ENCODE measurements at places on chromosomes 3 and 15. TPM values are rescaled to one million over a fixed set of nuclear protein-coding genes. Genes with fewer than 3 reads are reported as not detected.

Gene TTLL13
- 1.0 TPM for total RNA-seq

- DNase-seq = no peak
Measured at GRCh38 chr3:111882799-111883198, 23.7 kb downstream of the PHLDB2 start.

Gene RARB
- total RNA-seq = not detected

DNA sequence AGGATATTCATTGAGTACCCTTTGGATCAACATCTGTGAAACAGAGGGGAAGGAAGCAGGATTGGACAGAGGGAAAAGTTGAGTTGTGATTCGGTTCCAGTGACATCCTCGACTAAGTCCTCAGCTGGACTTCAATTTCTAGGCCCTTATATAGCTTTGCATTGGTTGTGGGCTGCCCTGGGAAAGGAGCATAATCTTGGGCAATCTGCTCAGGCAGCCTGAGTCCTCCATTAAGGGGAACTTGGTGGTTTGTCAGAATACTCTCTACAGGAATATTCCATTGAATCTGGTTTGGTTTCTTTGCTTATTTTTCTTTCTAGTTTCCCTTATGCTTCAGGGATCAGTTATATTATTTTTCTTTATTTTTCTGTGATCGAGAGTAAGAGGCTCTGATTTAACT lies 94.1 kb downstream of the TCF12 start:
- DNase-seq = no peak

Gene SAMD7
- not detected for total RNA-seq

- DNase-seq = no peak
Measured at GRCh38 chr3:5768281-5768945, 580.9 kb downstream of the EDEM1 start.

GRCh38 chr15:75042730-75043508 lies 19.5 kb downstream of the PPCDC start:
- DNase-seq = peak; percentile 46

GRCh38 chr3:194294199-194294894 lies 56.8 kb downstream of the CPN2 start:
- no peak for DNase-seq

DNA sequence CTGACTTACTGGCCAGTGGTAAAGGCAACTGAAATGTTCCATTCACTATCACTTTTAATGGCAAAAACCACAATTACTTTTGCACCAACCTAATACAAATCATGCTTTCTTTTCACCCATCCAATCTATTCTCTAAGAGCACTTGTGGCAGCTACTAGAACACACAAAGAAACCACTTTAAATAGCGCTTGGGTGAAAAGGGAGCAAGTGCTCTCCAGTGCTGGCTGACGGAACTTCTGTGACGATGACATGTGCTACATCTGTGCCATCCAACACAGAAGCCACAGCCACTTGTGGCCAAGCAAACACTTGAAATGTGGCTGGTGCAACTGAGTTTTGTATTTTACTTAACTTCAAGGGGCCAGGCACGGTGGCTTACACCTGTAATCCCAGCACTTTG lies 18.9 kb downstream of the SH3BP5 start:
- DNase-seq = no peak

DNA sequence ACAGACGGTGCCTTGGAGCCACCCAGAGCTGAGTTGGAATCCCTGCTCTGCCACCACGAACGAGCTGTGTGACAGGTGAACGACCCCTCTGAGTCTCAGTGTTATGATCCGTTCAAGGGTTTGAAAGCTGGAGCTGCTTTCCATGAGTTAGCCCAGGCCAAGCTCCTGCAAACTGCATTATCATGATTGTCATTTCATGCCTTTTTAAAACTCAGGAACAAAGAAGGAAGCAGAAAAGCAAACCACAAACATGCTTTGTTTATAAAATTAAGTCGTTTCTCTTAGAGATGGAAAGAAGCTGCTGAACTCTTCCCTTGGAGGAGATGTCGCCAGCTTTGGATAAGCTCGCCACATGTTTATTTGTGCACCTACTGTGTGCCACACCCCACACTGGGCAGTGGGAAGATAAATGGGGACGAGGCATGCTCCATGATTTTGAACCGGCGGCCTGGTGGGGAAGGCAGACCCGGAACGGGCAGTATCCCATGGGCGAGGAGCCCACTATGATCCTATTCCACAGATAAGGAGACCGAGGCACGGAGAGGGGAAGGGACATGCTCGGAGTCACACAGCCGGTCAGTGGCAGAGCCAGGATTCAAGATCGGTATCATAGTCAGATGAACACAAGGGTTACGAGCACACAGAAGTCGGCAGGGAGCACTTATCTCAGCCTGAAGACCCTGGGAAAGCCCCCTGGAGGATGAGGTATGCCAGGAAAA lies 15.9 kb downstream of the HRH1 start:
- DNase-seq = no peak

DNA sequence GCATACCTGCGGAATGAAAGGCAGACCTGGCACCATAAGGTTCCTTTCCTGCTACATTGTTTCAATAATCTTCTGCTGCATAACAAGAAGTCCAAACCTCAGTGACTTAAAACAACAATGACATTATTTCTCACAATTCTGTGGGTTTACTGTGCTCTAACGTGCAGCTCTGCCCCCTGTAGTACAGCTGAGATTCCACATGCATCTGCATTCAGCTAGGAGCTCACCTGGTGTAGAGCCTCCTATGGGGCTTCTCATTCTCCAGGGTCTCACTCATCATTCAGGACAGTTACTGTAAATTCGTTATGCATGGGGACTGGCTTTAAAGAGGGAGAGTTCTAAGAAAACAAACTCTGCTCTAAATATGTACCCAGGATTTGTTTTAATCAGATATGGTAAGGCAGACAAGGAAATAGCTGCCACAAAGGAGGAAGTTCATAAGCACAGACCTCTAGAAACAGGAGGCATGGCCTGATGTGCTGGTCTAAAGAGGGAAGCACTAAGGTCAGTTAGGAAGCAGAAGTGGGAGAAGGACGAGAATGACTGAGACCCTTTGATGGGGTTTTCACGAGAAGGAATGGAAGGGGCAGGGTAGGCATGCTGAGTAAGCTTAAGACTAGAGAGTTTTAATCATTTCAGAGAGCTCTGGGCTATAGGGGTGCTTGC lies 347.0 kb downstream of the NEK10 start:
- DNase-seq = no peak

DNA sequence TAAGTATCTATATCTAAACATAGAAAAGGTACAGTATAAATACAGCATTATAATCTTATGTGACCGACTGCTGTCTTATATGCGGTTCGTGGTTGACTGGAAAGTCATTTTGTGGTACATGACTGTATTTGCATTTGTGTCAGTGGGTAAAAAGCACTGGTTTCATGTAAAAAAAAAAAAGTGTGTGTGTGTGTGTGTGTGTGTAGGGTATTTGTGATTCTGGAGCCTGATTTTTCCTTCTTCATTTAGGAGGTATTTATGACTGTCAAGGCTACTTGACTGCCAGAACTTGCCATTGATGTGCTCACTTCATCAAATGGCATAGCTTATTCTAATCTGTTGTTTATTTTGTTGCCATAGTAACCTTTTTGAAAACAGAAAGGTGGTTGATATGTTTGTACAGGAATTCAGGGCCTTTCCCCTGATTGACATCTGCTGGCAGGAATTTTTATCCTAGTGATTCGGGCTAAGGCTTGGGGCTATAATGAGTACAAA lies 63.2 kb downstream of the AKAP13 start:
- DNase-seq = peak; percentile 27

Data from activated naive CD4-positive, alpha-beta T cell treated with anti-CD3 and anti-CD28 coated beads, Interleukin-2, amount 50 U/mL, for 72 hours (primary cell).